ENCODE measurements at places on chromosomes 3 and 15.

DNA sequence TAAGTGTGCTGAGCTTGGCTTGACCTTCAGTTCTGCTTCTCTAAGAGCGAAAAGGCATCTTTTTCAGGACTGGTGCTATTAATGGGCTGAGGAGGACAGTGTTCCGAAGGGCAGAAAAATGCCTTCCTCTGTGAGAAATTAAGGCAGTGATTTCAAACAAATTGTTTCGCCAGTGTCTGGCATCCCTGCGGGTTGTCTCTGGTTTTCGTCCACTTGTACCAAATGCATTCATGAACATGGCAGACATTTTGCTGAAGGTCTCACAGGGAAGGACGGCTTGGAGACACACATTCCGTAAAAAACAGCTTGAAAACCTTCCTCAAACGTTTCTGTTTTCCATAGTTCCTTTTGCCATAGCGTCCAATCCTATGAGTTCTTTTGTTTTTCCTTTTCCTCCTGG is 57.1 kb downstream of the CEMIP start:
- no peak for DNase-seq

DNA sequence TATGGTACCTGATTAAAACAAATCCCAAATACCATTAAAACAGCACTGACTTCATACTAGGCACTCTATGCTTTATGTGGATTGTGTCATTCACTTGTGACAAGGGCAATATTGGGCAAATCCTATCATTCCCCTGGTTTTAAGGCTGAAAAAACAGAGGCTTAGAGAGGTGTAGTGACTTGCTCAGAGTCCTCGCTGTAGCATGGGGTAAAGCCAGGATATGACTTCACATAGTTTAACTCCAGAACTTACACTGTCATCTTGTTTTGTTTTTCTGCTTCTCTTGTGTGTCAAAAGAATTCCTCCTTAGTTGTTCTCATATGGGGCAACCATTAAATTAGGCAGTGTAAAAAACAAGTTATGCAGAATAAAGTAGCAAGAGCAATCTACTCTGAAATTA is 40.3 kb upstream of the ICE2 start:
- DNase-seq, result no peak

DNA sequence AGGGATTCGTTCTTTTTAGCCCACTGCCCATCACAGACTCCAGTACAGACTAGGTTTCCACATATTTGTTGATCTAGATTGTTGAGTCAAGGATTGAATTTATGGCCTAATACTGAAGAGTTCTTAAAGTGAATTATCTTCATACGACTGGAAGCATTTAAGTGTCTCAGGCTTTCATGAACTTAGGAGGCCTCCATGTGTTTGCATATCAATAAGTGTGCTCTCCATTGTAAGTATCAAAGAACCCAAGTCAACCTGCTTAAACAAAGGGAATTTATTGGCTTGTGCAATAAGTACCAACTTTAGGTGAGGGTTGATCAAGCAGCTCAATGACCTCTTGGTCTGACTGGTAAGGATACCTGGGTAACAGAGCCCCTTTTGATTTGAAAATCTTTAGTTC is 382.1 kb downstream of the PDCD6IP start:
- DNase-seq, result no peak

DNA sequence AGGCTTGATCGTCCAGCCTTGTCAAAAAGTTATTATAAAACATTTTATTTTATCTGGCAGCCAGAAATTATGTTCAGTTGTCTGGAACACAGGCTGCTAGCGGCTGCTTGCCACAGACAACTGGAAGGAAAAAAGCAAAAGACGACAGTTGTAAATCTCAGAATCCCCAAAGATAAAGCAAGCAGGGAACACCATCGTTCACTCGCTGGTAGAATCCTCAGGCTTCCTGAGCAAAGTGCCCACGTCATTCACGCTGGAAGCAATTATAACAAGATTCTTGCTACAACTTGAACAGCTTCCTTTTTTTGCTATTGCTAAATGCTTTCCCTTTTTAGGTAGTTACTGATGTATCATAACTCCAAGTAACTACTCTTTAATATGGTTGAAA is 33.6 kb downstream of the ADAMTS17 start:
- DNase-seq, result no peak

GRCh38 chr15:75023181-75023871 is at the start of gene PPCDC:
Gene PPCDC, plus strand, starts transcription at chr15:75023590. Its CDS starts 4,729 bp downstream, at chr15:75028319.
- DNase-seq, result peak; percentile 100
